K562 (cell line): ENCODE measurements at places on chromosomes 7 and 10. TPM values are rescaled to one million over a fixed set of nuclear protein-coding genes. Genes with fewer than 3 reads are reported as not detected.

GRCh38 chr7:47407821-47408674 lies 173.9 kb downstream of the TNS3 start:
- H3K4me1 ChIP-seq, result no peaks in the 10 kb centered on the region
- no peak overlapping the region for H3K27ac ChIP-seq
- peak; percentile 21 for DNase-seq

DNA sequence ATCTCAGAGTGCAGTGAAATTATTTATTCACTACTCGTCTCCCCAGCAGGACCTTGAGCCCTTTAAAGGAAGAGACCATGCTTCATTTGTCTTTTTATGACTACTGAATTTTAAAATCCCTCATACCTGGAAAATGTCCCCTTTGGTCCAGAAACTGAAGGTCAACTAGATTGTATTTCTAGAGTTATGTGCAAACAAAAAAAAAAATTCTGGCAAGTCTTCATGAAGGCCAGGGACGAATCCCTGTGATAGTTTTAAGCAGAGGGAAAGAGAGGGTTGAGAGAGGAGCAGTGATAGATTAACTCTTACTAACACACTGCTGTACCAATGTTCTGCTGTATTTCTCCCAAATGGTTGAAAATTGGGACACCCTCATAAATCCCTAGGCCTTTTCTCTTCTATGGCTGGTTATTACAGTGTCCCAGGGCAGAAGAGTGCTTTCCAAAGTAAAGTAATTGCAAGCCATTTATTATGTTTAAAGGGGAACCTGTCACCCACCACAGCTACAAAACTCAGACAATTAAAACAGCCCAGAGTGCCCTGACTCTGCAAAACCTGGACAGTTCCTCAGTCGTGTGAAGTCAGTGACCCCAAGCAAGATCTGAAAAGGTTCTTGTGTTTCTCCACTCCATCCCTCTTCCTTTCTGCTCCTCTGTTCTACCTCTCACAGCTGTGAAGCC lies 182.8 kb upstream of the AOAH start:
- no peak overlapping the region for H3K27ac ChIP-seq
- no peak overlapping the region for H3K4me3 ChIP-seq
- H3K4me1 ChIP-seq, result no peaks in the 10 kb centered on the region
- no peaks in the 10 kb centered on the region for H3K36me3 ChIP-seq

DNA sequence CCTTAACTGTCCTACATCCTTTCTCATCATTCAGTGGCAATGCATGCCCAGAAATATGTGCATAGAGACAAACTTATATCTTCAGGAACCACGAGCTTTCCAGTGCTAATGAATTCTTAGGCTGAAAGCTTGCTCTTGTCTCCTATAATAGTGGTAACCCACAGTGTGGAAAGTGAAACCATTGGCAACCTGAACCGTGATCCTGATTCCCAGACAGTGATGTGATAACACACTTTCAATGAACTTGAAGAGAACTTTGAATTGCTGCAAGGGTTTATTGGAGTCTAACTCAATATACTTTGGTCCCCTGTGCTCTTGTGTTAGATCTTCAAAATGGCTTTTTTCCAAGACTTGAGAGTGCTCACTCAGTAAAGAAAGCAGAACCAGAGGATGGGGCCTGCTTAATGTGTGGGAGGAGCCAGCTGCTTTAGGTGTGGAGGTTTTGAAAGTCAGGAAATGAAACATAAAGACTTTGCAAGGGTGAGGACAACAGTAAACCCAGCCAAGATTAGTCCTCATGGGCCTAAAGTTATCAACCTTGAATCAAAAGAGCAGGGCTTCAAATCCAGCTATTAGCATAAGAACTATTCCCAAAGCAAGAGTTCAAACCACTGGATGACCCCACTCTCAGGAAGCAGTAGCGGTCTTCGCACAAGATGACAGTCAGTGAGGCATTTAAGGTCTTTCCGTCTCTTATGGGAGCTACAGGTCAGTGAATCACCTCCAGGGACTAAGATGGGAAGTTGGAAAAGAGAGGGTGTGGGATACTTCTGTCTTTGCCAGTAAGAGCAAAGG lies 332.4 kb upstream of the NRP1 start:
- H3K27me3 ChIP-seq, result no peaks in the 10 kb centered on the region
- no peaks in the 10 kb centered on the region for H3K4me1 ChIP-seq
- no peak for DNase-seq
- H3K4me3 ChIP-seq, result no peak overlapping the region

DNA sequence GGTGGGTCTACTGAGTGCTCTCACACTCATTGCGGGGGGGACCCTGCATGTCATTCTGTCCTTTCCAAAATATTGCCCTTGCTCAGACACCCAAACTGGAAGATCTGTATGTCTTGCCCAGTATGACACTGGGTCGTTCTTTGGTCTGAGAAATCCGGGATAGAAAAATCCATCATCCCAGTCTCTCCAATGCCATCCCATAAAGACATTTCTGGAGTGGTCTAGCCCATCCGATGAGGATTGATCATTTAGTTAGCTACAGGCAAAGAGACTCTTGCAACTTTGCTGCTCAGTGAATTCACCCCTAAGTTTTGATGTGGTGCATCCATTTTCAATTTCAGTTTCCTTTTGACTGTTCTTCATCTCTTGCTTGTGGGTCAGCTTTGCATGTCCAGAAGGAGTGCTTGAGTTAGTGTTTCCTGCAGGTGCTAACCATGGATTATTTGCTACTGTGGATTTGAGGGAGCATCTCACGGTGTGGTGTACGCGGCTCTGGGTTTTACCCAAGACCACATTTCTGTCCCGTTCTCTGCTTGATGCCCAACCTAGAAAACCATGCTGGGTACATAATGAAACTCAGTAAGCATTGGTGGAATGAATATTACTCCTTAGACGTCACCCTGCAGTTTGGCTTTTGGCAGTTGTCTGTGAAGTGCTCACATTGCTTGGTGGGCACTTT lies 247.0 kb upstream of the MKI67 start:
- H3K27ac ChIP-seq, result no peak overlapping the region
- no peaks in the 10 kb centered on the region for H3K4me1 ChIP-seq
- no peak overlapping the region for H3K4me3 ChIP-seq
- H3K27me3 ChIP-seq, result peaks cover 7% of the 10 kb centered on the region

DNA sequence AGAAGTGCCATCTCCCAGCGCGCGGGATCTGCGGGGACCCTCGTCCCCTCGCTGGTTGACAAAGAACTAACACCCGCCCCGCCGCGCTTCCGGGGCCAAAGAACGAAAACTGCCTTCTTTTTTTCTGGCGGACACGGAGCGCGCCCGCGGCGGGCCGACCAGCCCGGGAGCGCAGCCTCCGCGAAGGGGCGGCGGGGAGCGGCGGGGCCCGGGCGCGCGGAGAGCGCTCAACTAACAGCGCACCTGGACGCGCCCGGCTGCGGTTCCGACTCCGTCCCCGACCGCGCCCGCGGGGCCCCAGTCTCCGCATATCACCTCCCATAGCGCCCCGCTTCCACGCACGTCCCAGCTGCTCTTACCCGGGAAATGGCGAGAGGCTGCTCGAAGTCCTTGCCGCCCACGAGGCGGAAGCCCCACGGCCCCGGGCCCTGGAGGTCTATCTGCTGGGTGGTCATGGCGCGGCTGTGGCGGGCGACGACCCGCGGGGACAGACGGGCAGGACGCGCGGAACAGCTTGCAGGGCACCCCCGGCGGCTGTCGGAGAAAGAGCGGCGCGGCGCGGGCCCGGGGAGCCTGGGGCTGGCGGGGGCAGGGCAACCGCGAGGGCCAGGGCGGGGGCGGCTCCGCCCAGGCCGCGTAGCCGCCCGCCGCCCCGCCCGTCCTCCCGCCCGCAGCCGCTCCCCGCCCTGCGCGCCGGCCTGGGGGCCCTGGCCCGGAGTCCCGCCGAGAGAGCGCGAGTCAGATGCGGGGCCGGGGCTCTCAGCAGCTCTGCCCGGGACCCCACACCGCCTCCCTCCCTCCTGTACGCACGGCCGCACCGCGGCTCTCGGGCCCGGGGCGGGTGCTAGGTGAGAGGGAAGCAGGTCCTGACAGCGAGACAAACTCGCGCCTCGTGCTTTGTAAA lies at the start of gene PDLIM1:
Gene PDLIM1, minus strand, starts transcription at position 543 of the 904 bp plus-strand sequence. Its CDS starts 88 bp downstream, at position 455.
- H3K36me3 ChIP-seq, result peaks cover 11% of the 10 kb centered on the region; the same call in 2 of the 3 replicates
- no peaks in the 10 kb centered on the region for H3K27me3 ChIP-seq
- peaks cover 34% of the 10 kb centered on the region for H3K4me1 ChIP-seq
- peak within 1 kb of the TSS; percentile 88 for H3K4me3 ChIP-seq

- H3K4me1 ChIP-seq, result no peaks in the 10 kb centered on the region
- no peak overlapping the region for H3K4me3 ChIP-seq
- no peak overlapping the region for H3K27ac ChIP-seq
- no peaks in the 10 kb centered on the region for H3K36me3 ChIP-seq
These were observed 115.6 kb downstream of the REEP3 start for GRCh38 chr10:63636812-63637211.

TUBB8 gene
- not detected in 2 replicates for total RNA-seq

LRRD1 gene
- total RNA-seq, result not detected in 2 replicates

VWC2 gene
- not detected in 2 replicates for total RNA-seq
